ENCODE measurements at places on chromosomes 13 and 19.
A peak's percentile ranks its signal among the peaks of the same experiment; 100 is the strongest.

- no peak for DNase-seq
Measured at GRCh38 chr13:98333486-98333885, 156.4 kb upstream of the RNF113B start.

DNA sequence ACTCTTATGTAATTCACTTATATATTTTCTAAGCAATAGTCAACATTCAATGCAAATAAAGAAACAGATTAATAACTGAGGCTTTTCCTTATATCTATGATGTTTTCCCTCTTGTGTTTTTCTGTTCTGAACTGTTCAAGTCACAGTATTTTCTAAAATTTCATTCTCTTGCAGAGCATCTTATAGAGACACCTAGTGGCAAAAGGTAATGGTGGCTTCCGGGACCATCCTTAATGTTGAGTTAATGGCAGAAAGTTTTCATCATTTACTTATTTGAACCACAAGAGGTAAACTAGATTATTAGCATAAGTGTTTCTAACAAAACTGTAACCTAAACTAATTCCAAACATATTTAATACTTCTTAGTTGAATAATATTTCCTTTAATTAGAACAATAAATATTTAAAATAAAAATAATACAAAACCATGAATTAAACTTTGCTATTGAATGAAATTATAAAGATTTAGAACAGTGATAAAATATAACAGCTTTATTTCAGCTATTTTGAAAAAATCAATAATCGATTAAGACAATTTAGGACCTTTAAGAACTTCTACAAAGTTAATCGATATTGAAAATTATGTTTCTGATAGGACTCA lies 1.7 kb upstream of the SLITRK5 start:
- peak; percentile 34 for DNase-seq

DNA sequence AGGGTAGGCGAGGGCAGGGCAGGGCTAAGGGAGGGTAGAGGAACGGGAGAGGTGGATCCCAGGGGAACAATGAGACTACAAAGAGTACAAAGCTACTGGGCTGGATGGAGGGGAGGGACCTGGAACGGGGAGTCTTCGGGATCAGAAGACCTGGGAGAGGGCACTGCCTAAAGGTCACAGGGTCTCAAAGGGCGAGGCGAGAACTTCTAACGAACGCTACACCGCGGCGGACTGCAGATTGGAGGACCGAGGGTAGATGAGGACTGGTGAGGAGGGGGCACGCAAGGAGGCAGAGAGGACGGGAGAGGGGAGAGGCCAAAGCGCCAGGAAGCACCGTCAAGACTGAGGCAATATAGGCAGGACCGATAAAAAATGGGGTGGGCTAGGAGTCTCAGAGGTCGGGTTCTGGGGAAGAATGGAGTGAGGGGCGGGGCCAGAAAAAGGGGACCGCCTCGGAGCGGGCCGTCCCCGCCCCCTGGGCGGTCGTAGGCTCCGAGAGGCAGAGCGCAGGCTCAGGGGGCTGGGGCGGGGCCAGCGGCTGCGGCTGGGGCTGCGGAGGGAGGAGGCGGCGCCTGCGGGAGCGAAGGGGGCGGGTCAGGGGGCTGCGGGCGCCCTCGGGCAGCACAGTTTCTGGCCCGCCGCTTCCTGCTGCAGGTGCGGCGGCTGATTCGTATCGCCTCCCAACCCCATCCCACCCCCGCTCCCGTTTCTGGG lies 1.3 kb upstream of the KCNC3 start:
- peak; percentile 67 for DNase-seq

DNA sequence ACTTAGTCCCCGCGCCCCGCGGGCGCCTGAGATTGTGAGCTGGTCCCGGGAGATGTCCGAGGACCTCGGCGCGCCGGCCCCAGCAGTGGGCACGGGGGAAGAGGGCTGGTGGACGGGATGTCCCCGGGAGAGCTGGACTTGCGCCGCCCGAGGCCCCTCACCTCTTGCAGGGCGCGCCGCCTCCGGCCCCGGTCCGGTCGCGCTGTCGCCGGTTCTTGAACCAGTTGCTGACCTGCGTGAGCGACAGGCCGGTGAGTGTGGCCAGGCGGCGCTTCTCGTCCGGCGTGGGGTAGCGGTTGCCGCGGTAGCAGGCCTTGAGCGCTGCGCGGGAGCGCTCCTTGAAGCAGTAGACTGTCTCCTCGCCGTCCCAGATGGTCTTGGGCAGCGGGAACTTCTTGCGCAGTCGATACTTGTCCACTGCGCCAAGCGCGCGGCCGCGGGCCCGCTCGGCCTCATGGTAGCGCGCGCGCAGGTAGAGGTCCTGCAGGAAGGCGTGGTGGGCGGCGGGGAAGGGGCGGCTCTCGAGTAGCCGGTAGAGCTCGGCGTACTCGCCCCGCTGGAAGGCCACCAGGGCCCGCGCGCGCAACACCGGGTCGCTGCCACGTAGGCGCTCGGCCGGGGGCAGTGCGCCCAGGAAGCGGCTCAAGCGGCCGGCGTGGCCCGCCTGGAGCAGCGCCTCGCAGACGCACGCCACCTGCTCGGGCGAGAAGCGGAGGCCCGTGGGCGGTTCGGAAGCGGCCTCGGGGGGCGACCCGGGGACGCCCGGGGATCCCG lies 984 bp downstream of the SIX5 start:
- DNase-seq, result peak; percentile 86

DNA sequence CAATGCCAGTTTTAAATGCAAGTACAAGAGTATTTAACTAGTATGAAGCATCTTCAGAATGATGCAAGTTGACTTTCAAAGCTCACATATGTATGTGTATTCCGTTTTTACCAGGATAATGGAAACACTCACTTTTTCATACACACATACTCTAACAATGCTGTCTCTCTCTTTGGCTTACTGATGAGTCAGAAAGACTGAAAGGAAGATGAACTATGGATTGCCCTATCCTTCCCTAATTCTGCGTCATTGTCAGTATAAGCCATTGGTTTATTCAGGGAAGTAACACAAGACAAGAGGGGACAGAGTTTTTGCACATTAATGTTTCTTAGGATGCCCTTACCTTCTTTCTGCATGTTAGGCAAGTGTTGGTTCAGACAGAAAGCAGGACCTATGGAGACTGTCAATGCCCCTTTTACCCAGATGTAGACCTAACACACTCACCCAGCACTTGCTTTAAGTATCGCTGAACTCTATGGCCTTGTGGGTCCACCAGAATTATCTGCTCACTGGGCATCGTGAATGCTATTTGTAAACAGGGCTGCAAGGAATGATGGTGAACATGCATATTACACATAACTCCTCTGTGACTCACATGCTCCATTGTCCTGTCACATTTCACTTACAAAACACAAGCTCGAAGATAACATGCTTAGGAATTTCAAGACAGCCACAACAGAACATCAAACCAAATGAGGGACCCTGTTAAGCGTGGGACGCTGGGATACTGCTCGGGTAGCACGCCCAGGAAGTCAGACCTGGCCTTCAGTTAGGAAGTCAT lies 10.0 kb upstream of the OXGR1 start:
- DNase-seq, result peak; percentile 91

- no peak for DNase-seq
Measured at GRCh38 chr13:78759704-78760103, 100.7 kb upstream of the OBI1 start.

DNA sequence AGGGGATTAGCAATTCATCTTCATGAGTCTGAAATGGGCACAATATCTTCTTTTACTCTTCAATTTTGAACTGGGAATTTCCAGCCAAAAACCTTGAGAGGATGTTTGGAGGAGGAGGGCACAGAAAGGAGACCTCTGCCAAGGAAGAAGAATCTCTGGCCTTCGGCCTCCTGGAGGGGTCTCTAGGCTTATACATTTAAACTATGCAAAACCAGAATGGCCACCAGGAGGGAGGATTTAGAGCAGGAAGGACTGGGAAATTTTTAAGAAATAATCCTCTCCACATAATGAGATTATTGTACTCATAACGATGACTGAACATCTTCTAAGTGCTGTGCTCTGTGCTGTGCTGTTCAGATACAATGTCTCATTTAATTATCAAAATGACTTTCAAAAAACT lies 325.9 kb downstream of the NDFIP2 start:
- DNase-seq, result no peak

GRCh38 chr13:110589793-110590390 lies 25.5 kb upstream of the NAXD start:
- no peak for DNase-seq

DNA sequence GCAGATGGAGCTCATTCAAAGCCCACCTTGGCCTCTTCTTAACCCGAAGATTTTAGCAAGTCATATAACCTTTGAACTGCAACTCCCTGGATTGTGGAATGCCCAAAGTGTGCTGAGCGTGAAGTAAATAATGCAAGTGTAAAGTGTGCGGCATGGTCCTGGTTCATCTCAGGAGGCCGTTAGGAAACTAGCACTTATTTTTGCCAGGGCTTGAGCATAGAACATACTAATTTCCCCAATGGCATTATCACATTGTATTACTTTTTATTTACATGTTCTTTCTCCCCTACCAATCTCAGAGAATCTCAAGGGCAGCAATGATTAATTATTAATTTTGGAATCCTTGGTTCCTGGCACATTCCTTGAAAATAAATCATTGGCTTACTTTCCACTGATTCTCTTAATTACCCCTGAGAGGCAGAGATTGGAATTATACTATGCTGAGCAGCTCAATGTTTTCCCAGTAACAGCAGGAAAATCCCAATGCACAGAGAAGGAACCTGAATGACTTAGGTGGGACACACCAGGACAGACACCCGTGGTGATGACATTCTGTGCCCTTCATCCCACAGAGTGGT lies 128.8 kb upstream of the GJB6 start:
- no peak for DNase-seq

DNA sequence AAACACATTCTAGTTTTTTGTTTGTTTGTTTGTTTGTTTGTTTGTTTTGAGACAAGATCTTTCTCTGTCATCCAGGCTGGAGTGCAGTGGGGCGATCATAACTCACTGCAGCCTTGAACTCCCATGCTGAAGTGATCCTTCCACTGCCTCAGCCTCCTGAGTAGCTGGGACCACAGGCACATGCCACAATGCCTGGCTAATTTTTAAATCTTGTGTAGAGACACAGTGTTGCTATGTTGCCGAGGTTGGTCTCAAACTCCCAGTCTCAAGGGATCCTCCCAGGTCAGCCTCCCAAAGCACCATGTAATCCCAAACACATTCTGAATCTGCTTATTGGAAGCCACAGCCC lies 15.8 kb downstream of the PLA2G4C start:
- no peak for DNase-seq

DNA sequence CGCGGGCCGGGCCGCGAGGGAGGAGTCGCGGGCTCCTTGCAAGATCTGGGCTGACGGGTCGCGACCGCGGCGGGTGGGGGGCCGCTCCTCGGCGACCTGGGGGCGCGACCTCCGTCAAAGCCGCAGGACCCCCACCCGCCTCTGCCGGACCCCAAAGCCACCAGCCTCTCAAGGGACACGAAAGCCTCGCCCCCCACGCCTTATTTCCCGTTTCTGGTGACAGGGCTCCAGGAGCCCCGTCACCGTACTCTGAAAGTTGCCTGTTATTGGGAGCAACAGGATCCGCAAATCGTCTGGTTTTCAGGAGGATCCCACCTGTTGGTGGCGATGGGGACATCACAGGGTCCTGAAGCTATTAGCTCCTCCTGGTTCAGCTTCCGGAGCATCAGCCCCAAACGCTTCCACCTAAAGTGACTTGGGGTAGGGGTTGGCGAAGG lies 530 bp downstream of the MAU2 start:
- DNase-seq, result peak; percentile 17

GRCh38 chr13:40648841-40649240 lies 17.6 kb downstream of the FOXO1 start:
- no peak for DNase-seq

- DNase-seq, result peak; percentile 94
Measured at GRCh38 chr13:99356262-99357091, 49.3 kb upstream of the GPR183 start.

DNA sequence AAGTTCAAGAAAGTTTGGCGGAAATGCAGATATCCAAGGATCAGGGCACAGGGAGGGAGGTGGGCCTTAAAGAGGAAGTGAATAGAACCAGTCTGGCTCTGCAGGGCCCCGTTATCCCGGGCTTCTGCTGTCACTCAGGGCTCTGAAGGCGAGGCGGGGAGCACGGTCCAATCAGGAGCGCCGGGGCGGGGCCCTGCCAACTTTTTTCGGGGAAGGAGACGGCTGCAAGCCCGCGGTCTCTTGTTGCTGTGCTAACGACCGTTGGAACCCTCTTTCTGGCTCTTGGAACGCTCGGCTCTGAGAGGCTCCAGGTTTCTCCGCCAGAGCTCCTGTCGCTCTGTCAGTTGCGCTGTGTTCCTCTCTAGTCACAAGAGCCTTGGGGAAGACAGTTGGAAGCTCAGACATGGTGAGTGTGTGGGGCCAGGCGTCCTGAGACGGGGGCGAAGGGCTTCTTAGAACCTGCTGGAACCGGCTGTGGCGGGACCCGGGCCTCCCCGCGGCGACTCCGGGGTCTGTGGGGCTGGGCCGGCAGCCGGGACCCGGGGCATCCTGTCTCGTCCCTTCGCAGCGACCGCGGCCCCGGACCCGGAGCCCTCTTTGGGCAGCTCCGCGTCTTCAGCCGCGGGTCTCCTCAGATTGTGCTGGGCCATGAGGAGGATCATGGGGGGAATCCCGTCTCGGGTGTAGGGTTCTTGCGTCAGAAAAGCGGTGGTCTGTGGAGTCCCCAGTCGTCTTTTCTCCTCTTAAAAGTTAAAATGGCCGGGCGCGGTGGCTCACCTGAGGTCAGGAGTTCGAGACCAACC lies 27.7 kb downstream of the ZNF844 start:
- peak; percentile 94 for DNase-seq

DNA sequence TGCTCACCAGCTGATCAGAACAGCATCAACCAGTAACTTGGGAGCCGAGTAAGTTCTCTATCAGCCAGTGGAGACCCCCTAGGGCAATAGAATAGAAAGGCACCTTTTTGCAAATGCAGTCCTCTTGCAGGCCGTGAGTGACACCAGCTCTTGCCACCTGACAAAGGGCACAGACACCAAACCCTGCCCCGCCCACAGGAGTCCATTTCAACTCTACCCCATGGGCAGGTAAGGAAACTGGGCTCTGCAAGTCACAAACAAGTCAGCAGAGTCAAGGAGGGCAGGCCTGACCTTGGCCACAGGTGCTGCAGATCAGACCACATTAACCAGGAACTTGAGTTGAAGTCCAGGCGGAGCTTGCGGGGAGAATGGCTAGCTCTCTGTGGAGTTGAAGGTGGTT lies 77.4 kb upstream of the SPATA13 start:
- no peak for DNase-seq

DNA sequence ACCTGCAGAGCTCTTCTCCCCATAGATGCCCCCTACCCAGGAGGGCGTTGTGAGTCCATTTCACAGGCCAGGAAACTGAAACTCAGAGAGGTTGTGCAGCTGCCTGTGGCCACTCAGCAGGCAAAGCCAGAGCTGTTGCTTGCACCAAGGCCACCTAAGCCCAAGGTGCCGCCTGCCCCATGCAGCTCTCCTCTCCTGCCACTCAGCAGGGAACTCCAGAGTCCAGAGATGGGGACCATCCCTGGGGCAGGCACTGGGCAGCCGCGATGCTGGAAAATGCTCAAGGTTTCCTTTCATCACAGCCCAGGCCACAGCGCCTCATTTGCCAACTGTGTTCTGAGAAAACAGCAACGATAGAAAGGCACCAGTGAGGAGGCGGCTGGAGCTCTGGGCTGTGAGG lies 41.0 kb upstream of the PEPD start:
- DNase-seq, result no peak

All from iris pigment epithelial cell (primary cell).